T-helper 9 cell (primary cell): ENCODE measurements at places on chromosomes 2 and 18.
A peak's percentile ranks its signal among the peaks of the same experiment; 100 is the strongest.

GRCh38 chr18:76803814-76804213 is 18.5 kb upstream of the ZNF236 start:
- peak; percentile 59 for DNase-seq

DNA sequence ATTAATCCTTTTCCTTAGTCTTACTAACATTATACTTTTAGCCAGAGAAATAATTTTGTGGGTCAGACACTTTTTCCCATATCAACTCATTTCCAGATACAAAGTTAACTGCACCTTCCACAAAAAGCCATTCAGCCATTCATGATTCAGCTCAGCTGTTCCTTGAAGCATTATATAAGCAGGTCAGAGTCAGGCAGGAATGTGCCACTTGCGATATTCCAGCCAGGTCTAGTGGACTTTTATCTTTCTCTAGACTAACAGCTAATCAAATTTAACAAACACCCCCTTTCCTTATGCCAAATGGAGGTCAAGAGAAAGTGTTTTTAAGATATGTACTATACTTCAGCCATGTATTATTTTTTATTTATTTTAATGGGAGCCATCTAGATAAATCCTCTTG is 75.6 kb upstream of the EPB41L3 start:
- DNase-seq, result no peak

DNA sequence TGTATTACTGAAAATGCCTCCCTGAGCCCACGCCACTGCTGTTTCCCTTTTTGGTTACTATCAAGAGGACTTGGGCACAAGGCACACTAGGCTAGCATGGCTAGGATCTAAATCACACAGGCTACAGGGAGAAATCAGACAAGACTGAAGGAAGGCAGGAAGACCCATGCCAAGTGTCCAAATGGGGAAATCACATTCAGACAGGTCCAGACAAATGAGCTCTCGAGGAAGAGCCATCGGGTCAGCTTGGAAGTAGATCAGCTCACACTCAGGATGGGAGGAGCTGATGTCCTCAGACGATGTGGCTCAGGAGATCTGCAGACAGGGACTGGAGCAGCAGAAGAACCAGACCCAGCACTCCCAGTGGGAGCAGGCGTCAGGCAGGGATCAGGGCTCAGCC is 113.2 kb downstream of the COL6A3 start:
- no peak for DNase-seq

- no peak for DNase-seq
Measured at GRCh38 chr2:16506366-16506765, 159.3 kb downstream of the CYRIA start.

DNA sequence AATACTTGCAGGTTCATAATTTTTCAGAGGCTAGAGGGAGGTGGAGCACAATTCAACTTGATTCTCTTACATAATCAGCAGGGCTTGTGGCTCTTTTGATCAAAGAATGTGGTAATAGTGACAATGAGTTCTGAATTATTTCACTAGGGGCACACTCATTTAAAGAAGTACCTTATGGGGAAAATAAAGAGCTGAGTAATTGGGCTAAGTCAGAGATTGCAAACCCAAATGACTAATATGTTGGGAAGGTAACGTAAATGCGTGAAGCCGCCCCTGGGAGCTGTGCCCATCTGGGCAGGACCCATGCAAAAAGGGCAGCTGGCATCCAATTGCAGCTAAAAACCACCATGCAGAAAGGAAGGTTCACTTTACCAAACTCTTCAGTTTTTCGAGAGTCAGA is 35.3 kb downstream of the NCKAP5 start:
- DNase-seq, result no peak

DNA sequence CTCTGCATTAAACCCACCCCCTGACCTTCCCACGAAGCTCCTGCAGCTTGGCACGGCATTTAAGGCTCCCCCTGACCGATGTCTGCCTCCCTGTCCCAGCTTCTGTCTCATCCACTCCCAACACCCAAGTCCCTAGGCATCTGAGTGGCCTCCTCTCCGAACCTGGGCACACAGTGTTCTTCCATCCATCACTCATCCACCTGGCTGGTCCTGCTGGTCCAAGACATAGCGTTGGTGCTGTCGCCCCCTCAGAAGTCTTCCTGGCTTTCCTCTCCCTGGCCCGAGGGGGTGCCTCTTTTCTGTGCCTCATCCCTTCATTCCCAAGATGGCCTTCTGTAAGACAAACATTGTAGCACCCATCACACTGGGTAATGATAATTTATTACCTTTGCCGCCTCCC is 323.6 kb downstream of the GBX2 start:
- DNase-seq, result no peak

DNA sequence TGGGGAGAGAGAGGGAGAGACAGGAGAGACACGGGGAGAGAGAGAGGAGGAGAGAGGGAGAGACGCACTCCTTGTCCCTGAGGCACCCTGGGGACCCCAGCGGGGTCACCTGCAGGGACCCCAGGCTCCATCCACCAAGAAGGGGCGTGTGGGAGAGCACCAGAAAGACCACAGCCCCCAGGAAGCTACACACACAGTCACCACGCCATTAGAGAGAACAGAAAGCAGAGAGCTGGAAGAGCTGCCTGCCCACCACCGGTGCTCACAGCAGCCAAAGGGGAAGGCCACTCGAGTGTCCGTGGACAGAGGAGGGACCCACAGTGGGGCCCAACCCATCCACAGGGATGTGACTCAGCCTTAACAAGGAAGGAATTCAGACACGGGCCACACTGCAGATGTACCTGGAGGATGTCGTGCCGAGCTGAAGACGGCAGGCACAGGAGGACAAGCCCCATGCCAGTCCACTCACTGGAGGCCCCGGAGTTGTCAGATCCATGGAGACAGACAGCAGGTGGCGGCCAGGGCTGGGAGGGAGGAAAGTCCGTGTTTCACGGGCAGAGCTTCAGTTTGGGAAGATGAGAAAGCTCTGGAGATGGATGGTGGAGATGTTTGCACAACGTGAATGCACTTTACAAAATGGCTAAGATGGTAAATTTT is 11.5 kb upstream of the NFATC1 start:
- no peak for DNase-seq

DNA sequence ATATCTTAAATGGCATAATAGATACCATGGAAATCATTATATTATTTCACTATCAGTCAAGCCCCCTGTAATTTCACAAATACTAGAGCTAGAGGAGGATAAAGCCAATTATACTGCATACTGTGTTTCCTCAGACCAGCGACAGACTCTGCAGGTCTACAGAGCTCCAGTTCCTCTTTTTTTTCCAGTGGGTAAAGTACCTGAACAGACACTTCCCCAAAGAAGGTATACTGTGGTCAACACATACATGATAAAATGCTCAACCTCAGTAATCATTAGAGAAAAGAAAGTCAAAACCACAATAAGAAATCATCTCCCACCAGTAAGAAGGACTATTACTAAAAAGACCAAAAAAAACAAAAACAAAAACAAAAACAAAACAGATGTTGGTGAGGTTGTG is 44.6 kb downstream of the SCN7A start:
- DNase-seq, result no peak

GRCh38 chr2:120134263-120134662 is 88.9 kb downstream of the TMEM185B start:
- no peak for DNase-seq

DNA sequence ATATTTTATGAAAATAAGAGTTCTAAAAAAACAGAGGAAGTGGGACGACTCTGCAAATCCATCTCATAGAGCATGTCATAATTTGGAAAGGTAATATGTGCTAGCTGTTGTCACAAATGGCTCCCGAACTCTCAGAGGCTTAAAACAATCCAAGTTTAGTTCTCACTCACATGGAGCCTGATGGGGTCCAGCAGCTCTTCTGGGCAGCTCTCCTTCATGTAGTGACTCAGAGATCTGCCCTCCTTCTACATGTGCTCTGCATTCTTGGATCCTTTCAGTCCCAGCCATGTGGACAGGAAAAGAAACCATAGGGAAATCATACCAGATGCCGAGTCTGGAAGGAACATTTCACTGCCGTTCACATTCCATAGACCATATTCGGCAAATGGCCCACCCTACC is 180.1 kb upstream of the APCDD1 start:
- DNase-seq, result no peak

- DNase-seq, result no peak
Measured at GRCh38 chr2:156331572-156332283, 793 bp downstream of the NR4A2 start.

- no peak for DNase-seq
Measured at GRCh38 chr2:145644820-145645302, 1124.9 kb upstream of the ZEB2 start.

- DNase-seq, result no peak
Measured at GRCh38 chr2:234412726-234413125, 84.2 kb downstream of the ARL4C start.

GRCh38 chr18:49725809-49726674 is 87.3 kb downstream of the ACAA2 start:
- DNase-seq, result no peak

DNA sequence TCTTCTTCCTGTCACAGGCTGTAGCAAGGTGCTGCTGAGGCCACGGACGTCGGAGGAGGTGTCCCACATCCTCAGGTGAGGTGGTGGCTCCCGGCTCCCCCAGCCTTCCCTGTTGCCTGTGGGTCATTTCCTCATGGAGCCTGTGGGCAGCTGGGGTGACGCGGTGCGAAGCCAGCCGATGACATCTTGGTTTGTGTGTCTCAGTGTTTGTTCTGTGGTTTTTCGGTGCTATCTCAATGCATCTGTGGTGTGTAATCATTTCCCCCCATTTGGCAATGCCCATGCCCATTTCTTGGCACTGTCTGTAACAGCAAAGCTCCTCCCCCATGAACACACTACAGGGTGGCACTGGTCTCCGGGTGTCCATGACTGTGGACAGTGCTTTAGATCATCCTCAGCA is 6.6 kb downstream of the D2HGDH start:
- no peak for DNase-seq

DNA sequence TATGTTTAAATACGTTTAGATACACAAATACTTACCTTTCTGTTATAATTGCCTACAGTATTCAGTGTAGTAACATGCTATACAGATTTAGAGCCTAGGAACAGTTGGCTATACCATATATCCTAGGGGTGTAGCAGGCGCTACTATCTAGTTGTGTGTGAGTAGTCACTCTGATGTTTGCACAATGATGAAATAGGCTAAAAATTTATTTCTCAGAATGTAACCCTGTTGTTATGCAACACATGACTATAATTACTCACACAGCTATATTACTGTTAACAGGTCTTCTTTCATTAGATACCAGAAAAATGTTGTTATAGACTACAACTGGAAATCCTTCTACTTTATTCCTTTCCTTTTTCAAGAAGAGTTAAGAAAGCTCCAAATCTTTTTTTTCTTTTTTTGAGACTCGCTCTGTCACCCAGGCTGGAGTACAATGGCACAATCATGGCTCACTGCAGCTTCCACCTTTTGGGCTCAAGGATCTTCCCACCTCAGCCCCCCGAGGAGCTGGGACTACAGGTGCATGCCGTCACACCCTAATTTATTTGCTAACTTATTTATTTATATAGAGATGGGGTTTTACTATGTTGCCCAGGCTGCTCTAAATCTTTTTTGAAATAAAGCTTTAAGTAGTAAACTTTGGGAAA is 48.5 kb downstream of the C2orf74 start:
- DNase-seq, result no peak

DNA sequence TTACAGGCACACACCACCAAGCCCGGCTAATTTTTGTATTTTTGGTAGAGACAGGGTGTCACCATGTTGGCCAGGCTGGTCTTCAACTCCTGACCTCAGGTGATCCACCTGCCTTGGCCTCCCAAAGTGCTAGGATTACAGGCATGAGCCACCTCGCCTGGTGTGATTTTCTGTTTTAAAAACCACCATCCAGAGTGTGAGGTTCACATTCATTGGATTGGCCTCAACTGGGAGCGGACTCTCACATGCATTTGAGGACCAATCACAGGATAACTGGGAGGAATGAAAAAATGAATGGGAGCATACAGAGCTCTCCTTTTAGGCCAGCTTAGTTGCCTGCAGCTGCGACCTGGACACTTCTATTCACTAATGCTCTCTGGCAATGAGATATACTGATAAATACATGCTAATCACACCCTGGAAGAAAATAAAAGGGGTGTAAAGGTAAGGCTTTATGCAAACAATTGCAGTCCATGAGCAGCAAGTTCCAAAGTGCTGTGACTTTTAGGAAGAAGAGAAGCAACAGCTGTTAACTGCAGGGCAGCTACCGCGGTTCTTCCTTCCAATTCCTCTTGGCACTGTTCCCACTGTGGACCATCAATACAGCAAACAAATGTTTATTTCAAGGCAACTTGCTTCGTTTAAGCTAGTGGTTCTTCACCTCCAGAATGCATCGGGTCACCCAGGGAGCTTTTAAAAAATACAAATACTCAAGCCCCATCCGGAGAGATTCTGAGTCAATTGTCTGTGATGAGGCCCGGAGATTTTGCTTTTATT is 49.5 kb upstream of the FZD5 start:
- DNase-seq, result no peak

- no peak for DNase-seq
Measured at GRCh38 chr18:12744103-12744502, 41.3 kb downstream of the PSMG2 start.

DNA sequence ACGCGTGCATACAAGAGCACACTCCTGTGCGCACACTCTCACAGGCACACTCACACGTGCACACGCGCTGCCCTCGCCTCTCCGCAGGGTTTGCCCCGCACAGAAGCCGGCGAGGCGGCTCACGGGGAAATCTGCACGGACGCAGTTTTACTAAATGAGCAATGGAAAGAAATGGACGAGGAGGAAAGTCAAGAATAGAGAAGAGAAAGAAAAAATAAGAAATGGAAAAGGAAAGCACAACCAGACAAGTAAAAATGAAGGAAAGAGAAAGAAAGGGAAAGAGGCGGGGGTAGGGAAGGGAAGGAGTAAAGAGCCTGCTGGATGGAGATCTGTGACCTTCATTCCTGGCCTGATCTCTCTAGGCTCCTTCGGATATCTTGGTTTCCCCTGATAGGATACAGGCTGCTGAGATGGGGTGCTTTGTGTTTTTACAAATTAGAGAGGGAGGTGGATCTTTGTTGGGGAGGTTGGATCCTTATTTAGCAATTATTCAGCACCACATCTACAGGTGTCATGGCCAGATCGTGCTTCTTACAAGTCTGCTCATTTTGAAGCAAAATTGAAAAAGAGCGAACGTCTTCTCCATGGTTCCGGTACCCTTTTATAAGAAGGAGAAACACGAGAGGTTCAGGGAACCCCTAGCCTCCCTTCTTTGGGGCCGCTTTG is 693 bp upstream of the LRP2 start:
- DNase-seq, result no peak
